Stimulated activated CD4-positive, alpha-beta T cell treated with anti-CD3 and anti-CD28 coated beads, Interleukin-15, amount 100 ng/mL, for 48 hours (primary cell): ENCODE measurements at places on chromosomes 12 and 14.

DNA sequence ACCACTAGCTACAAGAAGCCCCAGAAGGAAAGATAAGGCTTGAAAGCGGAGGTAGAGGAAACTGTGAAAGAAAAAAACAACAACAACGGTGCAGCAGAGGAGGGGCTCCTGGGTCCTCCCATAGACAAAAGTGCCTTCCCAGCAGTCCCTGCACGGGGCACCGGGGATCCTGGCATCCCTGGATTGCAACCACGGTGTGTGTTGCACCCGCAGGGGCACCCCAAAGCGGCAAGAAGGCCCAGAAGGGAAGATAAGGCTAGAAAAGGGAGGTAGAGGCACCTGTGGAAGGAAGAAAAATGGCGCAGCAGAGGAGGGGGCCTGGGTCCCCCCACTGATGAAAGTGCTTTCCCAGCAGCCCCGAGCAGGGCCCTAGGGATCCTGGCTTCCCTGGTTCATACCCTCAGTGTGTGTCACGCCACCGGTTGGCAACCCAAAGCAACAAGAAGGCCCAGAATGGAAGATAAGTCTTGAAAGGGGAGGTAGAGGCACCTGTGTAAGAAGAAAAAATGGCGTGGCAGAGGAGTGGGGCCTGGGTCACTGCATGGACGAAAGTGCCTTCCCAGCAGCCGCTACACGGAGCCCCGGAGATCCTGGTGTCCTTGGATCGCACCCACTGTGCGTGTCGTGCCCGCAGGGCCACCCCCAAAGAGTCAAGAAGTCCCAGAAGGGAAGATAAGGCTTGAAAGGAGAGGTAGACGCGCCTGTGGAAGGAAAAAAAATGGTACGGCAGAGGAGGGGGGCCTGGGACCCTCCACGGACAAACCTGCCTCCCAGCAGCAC, 281.0 kb downstream of the ALG10 start:
- DNase-seq = no peak

DNA sequence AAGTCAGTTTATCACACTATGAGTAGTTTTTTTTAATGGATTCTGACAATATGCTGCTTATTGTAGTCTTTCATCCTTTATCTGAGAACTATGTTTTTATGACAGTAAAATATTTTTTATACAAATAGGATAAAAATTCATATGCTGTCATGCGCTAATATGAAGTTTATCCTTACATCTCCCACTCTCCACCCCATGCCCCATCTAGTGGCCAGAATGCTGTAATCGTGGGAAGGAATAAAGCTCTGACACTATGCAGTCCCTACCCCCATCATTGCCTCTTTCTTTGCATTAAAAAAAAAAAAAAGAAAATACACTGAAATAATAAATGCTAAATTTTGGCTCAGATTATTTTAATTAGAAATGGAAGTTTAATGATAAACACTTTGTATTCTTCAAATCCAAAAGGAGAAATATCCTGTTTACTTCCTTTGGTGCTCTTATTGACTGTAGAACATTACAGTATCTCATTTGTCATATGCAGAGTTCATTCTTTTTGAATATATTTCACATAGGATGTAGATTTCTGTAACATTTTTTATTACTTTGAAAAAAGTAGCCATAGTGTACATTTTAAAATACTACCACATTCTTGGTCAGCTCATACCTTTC, 145.9 kb upstream of the SLCO1C1 start:
- DNase-seq = no peak

DNA sequence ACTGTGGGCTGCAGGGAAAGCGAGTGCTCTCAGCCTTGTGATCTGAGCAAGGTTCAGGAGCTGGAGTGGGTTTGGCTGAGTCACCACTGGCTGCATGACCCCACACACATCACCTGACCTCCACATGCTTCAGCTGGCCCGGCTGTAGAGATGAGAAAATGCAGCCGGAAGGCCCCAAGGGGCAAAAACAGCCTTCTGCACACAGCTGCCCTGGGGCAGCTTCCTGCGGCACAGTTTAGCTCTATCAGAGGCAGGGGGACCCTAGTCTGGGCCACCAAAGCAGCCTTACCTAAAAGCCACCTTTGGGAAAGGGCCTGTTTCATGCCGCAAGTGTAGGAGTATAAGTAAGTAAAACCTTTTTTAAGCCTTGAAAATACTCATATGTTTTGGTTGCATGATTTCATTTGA, 123.3 kb downstream of the SSPN start:
- no peak for DNase-seq

DNA sequence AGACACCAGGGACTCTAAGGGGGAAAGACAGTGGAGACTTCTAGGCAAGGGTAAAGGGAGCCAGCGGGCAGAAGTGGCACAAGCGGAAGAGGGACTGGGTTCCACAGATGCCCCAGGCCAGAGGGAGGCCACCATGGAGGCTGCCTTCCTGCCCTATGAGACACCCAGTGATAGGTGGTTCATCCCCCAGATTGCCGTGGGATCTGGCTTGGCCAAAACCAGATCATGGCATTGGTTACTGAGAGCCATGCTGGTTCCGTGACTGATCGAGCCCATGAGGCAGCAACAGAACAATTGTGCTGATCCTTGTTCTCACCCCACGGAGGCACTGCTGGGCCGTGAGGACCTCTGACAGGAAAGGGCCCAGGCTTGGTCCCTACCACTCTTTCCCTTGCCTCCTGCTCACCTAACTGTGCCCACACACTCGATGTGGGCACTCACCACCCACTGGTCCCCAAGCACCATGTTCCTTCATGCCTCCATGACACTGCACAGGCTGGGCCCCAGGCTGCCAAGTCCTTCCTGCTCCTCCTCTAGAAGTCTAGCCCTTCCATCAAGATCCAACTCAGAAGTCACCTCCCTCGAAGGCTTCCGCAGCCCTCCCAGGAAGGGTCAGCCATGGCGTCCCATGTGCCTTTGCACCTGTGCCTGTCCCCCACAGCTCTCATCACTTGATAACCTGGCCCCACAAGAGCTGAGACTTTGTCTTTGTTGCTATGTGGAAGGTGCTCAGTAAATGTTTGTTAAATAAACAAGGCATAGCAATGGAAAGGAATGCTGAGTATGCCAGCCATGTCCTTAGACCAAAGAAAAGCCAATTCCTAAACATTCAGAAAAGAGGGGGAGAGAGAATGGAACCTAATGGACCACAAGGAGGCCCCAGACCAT, 7.3 kb downstream of the KRT79 start:
- no peak for DNase-seq

- DNase-seq = no peak
Observed at GRCh38 chr12:124319368-124320050, 24.6 kb downstream of the RFLNA start.

GRCh38 chr14:34098045-34098984, 147.4 kb upstream of the EGLN3 start:
- DNase-seq = no peak

GRCh38 chr14:75427482-75428229, at the start of gene JDP2:
JDP2 (plus strand) TSS chr14:75428022; CDS start chr14:75437921, 9,899 bp downstream.
- no peak for DNase-seq

GRCh38 chr12:57069523-57069922, 9.1 kb downstream of the NEMP1 start:
- DNase-seq = no peak

- DNase-seq = no peak
Observed at GRCh38 chr12:121795034-121795968, 1.8 kb upstream of the RHOF start.

DNA sequence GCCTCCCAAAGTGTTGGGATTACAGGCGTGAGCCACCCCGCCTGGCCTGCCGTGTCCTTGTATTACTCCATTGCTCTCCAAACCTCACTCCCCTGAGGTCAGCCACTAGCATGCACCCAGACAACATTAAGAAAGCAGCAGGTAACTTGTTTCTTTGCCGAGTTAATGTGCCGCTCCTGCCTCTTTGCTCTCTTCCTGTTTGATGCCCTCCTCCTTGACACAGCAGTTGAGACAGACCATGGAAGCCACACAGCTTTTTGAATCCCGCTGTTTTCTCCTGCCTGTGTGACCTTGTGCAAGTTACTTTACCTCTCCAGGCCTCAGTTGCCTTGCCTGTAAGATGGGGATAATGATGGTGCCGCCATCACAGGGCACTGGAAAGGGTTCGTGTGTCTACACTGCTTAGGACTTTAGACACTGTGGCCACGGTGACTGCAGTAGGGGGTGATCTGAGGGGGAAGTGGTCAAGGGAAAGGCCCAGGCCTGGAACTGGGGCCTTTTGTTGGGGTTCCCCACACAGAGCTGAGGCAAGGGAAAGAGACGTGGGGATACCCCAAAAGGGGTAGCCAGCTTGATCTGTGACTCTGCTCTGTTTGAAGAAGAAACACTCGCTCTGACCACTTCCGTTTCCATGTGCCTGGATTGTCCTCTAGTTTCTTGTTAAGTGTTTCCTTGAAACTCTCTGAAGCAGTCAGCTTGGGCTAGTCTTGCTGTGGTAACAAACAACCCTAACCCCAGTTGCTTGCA, 69.3 kb downstream of the RIN3 start:
- DNase-seq = no peak

DNA sequence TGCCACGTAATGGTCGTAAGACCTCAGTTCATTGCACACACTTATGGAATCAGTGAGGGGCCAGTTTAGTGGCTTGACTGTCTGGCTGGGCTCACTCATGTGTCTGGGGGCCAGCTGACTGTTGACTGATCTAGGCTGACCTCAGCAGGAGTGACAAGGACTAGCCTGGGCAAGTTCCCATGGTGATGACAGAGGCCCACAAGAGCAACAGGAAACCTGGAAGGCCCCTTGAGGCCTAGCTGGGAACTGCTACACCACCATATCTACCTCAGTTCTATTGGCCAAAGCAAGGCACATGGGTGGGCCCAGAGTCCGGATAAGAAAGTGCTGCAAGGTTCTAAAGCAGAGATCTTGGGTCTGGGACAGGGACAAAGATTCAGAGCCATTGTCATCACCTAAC, 21.3 kb upstream of the RFLNA start:
- DNase-seq = peak; percentile 11

DNA sequence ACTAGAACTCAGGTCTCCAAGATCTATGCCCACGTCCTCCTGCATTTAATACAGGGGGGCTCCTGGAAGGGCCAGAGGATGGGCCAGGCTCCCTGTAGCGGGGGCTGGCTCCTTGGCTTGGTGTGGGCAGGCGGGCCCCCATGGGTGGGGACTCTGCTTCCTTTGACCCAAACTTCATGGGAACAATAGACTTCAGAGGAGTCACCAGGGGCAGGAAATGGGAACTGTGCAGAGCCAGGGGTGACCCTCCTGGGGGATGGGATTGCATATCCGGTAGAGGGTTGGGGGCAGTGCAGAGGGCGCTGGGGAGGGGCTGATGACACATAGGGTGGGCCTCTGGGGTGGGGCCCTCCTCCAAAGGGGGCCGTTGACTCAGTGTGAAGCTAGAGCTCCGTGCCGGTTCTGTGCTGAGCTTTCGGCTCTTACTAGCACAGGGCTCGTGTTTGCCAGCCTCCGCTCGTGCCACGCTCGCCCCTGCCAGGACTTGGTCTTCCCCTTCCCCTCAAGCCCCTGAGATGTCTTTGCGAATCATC, 4.6 kb downstream of the TEAD4 start:
- DNase-seq = no peak

- DNase-seq = no peak
Observed at GRCh38 chr12:110561471-110562201, 21.5 kb downstream of the PPTC7 start.

- no peak for DNase-seq
Observed at GRCh38 chr12:26839512-26839911, 6.5 kb upstream of the ITPR2 start.

- DNase-seq = peak; percentile 25
Observed at GRCh38 chr14:67411820-67412421, at the start of gene PLEK2. PLEK2 (minus strand) TSS chr14:67412165; CDS start chr14:67412059, 106 bp downstream.

- no peak for DNase-seq
Observed at GRCh38 chr12:89257340-89257739, 95.0 kb downstream of the DUSP6 start.

DNA sequence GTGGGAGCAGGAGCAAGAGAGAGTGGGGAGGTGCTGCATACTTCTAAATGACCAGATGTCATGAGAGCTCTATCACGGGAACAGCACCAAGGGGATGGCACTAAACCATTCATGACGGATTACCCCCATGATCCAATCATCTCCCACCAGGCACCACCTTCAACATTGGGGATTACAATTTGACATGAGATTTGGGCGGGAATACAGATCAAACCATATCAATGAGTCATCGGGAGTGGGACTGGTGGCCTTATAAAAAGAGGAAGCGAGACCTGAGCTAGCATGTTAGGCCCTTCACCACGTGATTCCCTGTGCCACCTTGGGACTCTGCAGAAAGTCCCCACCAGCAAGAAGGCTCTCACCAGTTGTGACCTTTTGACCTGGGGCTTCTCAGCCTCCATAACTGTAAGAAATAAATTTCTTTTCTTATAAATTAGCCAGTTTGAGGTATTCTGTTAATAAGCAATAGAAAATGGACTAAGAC, 28.7 kb downstream of the COX8C start:
- DNase-seq = no peak

- no peak for DNase-seq
Observed at GRCh38 chr12:121524196-121524916, 56.5 kb downstream of the KDM2B start.

DNA sequence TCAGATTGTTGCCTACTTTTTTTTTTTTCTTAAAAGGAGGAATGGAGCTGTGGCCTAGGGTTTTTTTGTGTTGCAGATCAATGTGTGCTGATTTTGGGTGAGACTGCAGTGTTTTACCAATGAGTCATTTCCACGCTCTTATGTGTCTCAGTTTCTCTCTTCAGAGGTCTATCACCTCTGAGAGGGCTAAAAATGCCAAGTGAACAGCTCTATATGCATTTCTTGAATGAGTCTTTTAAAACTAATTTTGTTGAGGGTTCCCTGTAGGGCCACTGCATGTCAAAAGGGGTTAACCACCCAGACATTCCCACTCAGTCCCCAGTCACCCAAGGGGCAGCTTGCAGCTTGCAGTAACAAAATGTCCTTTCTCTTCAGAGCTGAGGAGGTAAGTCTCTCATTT, 24.3 kb upstream of the GLIPR1L2 start:
- no peak for DNase-seq

DNA sequence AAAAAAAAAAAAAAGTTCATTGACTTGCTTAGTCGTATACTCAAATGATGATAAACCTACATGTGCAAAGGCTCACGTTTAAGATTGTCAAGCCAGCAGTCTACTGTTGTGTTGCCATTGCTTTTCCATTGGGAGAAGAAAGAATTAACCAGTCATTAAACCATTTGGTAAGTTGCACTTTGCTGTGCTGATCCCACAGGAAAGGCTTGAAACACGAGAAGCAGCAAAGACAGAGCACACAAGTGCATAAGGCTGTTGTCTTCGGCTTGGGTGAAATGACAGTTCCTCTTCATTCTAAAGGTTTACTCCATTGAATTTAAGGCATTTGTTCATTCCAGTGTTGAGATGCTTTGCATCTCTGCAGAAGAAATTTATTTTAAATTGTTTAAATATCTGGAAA, 50.1 kb downstream of the ZC3H14 start:
- no peak for DNase-seq

DNA sequence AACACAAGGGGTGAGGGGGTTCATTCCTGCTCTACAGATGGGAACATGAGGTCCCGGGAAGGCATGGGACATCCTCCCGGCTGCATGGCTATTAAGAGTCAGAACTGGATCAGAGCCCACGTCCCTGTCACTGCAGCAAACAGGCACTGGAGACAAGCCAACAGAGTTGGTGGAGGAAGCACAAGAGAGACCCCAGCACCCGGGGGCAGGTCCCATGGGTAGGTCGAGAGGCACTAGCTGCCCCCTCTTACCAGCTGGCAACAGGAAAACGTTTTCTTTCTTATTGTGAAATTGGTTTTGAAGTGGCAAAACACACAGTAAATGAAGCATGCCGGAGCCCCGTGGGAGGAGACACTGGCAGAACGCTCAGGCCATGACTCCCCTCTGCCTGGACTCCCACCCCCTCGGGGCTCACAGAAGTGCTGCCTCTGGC, 43.6 kb downstream of the SYNE3 start:
- DNase-seq = no peak

- DNase-seq = no peak
Observed at GRCh38 chr14:52067873-52068614, 815 bp downstream of the NID2 start.
